ENCODE measurements at places on chromosomes 5 and 9.

DNA sequence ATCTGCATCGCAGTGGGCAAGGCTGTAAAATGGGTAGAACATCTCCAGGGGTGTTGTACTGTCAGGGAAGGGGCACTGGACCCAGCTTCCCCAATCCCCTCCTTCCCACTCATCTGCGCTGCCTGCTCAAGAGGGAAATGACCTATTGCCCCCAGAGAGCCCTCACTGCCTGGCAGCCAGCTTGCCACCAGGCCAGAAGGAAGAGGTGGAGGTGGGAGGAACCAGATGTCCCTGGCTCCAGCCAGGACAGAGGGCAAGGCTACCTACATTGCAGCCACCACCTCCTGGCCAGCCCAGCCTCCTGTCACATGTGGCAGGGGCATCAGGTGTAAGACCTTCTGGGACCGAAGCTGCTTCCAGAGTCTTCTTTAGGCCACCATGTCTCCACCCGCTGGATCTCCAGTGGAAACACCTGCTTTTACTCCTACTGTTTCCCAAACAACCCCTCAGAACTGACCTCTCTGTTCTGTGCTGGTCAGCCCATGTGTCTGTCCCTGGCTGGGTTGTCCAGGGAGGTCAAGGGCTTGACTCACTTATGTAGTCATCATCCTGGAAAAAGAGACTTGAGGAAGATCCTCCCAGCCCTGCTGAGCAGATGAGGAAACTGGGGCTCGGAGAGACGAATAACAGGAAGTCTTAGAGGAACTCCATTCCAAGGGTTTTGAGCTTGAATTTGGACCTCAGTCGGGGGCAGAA is 42.3 kb downstream of the JADE2 start:
- DNase-seq: no peak

- no peak for DNase-seq
These were observed 162.2 kb downstream of the GLIS3 start for GRCh38 chr9:4137681-4138099.

GRCh38 chr9:72444435-72444834 is 77.0 kb upstream of the TMC1 start:
- DNase-seq: no peak

DNA sequence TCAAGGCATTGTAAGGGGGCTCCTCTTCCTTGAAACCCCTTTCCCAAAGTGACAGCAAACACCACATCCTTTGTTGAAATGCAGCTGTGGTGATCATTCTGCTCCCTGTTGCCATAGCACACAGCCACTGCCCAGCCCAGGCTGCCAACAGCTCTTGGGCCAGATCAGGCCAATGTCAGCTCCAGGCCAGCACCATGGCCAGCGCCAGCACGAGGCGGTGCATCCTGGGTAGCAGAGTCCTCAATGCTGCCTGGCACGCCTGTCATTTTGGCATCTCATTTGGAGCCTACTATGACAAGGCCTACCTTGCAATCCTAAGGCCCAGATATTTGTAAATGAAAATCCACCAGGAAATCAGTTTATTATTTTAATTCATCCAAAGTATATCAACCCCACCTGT is 390.6 kb downstream of the DNAH5 start:
- no peak for DNase-seq
